NCI-H1694 (cell line): ENCODE measurements at places on chromosomes 1 and 21.

GRCh38 chr1:230314142-230314470, 112.0 kb downstream of the PGBD5 start:
- DNase-seq, result no peak

GRCh38 chr1:148308832-148309458, 156.9 kb upstream of the NBPF11 start:
- no peak for DNase-seq

DNA sequence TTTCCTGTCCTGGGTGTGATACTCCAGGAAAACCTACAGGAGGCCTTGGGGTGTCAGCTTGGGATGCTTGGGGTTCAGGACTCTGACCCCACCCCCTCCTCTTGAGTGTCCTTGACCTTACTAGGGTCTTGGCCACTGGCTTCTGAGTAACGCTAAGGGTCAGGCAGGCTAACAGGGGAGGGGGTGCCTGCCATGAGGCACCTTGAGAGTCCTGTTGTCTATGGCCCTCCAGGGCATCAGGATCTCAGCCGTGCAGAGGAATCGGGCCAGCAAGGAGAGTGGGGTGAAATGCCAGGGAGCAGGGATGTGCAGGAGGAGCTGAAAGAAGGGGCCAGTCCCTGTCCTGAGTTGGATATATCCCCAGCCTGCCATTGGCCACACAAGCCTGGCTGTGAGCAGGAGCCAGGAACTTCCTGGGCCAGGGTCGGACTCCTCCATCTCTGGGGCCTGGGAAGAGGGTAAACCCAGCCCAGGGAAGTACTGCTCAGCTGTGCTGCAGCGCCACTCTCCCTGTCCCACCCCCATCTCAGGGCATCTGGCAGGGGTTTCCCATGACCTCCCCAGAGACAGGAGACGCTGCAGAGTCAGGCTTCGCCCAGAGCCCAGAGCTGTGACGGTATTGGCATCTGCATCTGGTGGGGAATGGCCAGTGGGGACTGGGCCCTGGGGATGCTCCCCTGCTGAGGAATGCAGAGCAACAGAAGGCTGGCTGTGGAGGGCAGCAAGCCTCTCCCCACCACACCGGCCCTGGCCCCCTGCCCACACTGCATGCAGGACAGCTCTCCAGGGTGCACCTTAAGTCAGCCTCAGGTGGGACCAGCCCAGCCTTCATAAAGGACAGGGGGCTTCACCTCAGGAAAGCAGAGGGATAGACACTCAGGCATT, 6.3 kb downstream of the KIF21B start:
- peak; percentile 47 for DNase-seq

DNA sequence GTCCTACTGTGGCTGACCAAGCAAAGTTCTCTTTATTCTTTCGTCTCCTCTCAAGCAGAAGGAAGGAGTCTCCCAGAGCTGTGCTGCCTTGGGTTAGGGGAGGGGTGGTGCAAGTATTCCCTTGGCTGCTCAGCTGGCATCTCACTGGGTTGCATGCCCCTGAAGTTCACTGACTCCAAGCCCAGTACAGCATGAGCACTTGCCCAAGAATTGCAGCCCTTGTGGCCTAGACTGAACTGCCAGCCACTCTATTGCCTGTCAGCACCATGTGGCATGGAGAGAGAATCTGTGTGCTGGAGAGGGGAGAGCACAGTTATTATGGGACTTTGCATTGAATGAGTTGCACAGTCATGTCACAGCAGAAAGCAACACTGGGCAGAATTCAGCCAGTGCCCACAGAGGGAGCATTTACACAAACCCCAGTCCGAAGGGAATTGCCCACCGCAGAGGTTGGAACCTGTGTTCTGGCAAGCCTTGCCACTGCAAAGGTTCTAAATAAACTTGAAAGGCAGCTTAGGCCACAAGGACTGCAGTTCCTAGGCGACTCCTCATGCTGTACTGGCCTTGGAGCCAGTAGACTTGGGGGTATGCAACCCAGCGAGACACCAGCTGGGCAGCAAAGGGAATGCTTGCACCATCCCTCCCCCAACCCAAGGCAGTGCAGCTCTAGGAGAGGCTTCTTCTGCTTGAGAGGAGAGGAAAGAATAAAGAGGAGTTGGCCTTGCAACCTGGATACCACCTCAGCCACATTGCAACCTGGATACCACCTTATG, 28.8 kb downstream of the DR1 start:
- no peak for DNase-seq

GRCh38 chr1:9207086-9207485, 27.5 kb upstream of the H6PD start:
- no peak for DNase-seq

GRCh38 chr21:45447821-45448220, 42.9 kb downstream of the COL18A1 start:
- DNase-seq, result no peak

DNA sequence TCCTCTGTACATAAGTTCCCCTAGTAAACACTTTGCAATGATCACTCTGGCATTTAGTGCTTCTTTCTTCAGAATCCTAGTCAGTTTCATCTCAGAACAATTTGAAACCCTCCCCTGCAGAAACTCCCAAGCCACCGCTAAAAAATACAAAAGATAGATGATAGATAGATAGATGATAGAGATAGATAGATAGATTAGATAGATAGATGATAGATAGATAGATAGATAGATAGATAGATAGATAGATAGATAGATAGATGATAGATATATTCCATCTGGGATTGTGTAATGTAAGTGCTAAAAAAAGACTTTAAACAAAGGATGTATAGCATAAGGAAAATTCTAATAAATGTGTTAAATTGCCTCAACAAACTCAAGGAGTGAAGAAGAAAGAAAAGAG, 212.6 kb upstream of the POGK start:
- DNase-seq, result no peak

DNA sequence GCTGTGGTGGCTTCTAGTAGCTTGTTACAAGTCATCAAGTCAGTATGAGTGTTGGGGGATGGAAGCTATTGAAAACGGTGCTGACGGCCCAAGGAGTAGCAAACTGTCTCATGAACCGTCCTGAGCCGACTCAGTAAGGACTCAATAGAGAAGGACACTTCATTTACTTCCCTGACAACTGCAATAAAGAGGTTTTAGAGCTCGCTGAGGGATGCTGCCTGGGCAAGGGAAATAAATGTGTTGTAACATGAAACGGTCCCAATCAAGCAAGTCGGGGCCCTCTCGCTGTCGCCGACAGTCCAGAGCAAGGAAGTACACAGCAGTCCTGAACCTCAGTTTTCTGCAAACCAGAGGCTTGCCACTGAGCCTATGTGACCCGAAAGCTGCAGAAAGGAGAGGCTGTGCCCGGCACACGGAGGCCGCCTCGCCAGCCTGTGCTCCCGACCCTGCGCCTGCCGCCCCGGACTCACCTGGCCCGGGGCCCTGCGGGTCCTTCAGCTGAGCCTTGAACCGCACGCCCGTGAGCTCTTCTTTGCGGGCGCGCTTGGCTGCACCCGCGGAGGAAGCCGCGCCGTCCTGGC, 423 bp downstream of the URB1 start:
- DNase-seq, result no peak

DNA sequence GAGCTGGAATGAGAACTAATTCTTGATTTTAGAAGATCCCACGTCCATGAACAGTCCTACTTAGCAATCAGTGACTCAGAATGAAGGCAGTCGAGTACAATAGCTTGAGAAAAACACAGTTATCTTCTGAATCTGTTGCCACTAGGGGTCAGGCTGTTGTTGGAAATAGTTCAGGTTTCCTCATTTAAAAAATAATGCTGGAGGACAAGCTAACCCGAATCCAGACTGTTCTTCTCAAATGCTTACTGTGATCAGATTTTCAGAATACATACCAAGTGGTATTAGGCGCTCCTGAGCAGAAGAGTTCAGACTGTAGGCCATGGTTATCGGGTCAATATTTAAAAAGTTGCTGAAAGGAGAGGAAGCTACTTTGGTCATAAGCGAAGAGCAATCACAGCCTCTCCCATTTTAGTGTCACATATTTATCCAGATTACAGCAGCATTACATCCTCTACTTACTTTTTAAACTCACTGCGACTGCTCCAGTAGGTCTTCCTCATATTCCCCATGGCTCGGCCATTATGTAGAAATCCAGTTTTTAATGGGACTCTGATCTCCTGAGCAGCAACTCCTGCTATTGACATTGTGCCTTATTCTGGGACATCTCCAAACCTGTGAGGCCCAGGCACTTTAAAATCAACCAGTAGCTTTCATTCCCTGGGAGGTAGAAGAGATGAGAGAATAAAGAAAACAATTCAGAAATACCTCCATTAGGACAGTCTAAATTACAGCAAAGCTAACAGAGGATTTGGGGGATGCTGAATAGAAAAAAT, 10.9 kb downstream of the ERRFI1 start:
- peak; percentile 15 for DNase-seq

DNA sequence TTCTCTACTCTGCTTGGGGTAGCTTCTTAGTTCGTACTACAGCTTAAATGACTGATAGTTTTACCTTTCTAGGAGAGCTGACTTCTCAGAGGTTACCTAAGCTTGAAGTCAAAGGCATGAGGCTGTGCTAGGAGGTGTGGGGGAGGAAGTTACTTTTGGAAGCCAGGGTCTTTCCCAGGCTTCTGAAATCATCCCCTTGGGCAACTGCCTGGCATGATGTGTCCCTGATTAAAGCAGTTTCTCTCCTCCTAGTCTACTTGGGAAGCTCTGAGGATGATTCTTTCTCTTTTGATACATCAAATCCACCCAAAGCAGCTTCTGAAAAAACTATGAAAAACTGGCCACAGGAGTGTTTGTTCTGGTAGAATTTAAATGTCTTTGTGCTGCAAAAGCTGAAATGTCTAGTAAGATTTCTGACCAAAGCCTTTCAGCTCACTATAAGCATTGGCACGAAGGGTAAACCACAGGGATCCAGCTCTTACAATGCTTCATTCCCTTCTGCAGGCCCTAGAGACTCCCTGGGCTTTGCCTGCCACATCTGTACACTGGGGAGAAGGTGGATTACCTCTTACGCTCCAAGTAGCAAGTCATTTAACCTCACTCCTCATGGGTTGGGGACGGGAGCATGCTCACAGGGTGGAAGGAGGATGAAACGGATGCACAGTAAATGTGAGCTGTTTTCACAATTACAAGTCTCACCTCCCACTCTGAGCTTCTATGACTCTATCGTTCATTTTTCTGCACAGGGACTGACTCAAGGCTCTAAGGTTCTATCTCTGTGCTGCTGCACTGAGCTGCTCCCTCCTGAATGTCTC, 59.6 kb downstream of the RUNX1 start:
- DNase-seq, result no peak

DNA sequence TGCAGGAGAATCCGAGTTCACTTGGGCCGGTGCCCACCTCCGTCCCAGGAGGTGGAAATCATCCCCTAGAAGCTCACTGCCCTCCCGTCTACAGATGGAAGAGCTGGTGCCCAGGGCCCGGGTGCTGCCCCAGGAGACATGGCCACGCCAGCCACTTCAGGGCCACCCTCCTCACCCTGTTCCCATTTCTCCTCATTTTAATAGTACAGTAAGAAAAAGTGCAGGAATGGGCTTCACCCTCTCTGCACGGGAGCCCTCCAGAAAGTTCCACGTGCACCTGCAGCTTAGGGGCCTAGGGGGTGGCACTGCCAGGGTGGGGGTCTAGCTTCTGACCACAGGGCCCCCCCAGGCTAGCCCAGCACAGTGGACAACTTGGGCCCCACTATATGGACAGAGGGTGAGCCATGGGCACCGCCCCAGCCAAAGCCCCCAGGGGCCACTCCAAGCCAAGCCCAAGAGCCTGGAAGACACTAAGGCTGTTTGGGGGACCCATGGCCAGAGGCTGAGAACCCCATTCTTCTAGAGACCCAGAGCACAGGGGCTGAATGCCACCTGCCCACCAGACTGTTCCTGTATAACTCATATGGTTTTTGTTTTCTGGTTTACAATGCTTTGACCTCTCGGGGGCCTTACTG, 3.4 kb upstream of the FTCD start:
- DNase-seq, result no peak

DNA sequence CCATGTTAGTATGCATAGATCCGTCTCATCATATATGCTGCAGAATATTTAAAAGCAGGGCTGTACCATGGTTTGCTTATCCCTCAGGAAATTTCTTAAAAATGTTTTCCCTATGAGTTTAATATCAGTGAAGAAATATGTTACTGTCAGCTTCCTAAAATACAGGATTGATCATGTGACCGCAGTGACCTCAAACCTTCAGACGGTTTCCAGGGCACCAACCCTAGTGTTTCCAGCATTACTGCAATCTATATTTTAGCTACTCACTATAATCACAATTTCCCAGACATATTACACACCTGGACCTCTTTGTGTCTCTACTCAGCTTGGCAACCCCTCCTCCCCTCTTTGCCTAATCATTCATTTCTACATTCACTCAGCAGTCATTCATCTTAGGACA, 7.7 kb upstream of the SDHB start:
- no peak for DNase-seq

DNA sequence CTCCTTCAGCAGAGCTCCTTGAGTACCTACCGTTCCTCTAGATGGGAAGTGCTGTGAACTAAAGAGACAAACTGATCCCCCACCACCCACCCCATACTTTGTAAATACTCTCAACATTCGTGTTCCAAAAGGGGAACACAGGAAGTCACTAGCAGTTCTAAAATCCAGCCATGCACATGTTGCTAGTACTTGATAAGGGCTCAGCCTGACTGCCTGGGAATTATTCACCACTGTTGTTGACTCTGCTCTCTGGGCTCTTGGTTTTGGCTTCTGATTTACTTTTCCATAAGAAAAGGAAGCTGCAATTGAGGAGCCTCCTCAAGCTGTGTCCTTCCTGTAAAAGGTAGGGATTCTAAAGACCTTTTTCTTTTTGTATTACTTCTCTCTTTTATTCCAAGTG, 67.5 kb downstream of the IVNS1ABP start:
- no peak for DNase-seq

- DNase-seq, result no peak
Measured at GRCh38 chr1:208475951-208476845, 232.0 kb upstream of the PLXNA2 start.

DNA sequence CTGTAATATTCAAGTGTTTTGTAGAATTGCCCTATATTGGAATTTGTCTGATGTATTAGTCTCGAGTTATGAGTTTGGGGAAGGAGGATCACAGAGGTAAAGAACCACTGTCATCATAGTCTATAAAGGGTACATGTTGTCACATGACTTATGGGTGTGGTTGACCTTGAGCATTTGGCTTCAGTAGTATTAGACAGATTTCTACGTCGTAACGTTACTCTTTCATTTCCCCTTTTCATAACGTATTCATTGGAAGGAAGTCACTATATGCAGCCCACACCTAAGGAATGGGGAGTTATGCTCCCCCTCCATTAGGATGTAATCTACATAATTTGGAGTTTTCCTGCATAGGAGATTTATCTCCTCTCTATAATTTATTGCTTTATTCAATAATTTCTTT, 110.1 kb upstream of the VAV3 start:
- DNase-seq, result no peak

GRCh38 chr1:27527890-27528817, 38.2 kb upstream of the WASF2 start:
- no peak for DNase-seq
